GM18507 (cell line): ENCODE measurements at places on chromosomes 7 and 10.

DNA sequence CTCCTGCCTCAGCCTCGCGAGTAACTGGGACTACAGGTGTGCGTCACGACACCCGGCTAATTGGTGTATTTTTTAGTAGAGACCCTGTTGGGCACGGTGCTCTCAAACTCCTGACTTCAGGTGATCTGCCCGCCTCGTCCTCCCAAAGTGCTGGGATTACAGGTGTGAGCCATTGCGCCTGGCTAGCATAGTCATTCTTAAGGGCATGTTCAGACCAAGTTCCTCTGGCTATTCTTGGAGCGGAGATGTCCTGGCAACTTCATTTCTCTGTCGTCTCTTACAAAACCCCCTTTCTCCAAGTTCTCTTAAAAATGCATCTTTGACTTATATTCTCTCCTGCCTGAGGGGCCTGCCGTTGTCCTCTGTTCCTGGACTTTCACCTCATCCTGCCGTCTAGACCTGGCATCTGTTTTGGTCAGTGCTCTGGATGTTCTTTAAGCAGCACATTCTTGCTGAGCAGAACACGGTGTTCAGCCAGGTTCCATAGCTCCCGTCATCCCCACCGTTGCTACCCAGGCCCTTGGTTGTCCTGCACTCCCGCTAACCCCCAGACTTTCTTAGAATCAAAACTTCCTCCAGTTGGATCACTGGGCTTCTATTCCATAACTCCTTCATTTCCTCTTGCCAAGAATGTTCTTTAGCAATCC, 509.9 kb upstream of the GALNT17 start:
- DNase-seq = no peak

- DNase-seq = no peak
These were observed 6.2 kb upstream of the TSPAN15 start for GRCh38 chr10:69445041-69445440.

GRCh38 chr10:119377451-119377957, 165.0 kb downstream of the RGS10 start:
- DNase-seq = no peak

DNA sequence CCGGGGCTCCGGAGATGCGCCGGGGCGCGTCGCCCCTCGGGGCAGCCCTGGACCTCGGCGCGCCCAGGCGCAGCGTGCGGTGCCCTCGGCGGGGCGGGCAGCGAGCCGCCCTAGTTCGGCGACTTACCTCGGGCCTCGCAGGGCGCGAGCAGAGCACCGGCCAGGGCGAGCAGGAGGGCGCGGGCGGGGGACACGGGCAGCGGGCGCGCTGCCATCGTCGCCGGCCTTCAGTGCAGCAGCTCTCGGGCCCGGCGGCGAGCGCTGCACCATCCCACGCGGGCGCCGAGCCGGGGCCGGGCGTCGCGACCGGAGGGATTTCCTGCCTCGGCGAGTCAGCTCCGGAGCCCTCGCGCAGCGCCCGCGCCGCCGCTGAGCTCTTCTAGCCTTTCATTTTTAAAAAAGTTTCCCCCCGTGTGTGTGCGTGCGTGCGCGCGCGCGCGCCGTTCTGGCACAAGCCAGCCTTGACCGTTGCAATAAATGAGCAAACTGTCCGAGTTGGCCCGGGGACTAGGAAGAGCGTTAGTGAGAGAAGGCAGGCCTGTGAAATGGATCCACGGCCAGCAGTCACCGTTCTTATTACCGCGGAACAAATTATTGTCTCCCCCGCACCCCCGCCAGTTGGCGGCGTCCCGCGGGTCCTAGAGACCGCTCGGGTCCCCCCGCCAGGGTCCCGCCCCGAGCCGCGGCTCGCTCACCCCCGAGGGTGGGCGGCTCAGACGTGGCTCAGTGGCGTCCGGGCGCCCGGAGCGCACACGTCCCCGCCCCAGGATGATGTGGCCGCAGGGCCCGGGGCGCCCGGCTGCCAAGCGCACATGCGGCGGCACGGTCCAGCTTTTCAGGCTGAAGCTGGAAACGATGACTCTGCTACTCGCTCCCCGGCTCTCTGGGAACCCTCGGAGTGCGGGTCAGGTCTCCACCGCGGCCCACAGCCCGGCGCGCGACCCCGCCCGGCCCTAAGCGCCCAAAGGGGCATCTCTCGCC, at the start of gene ADAM12:
Gene ADAM12 (minus strand): TSS at position 547 of the 981 bp plus-strand sequence. CDS start 332 bp downstream, at position 215.
- no peak for DNase-seq

DNA sequence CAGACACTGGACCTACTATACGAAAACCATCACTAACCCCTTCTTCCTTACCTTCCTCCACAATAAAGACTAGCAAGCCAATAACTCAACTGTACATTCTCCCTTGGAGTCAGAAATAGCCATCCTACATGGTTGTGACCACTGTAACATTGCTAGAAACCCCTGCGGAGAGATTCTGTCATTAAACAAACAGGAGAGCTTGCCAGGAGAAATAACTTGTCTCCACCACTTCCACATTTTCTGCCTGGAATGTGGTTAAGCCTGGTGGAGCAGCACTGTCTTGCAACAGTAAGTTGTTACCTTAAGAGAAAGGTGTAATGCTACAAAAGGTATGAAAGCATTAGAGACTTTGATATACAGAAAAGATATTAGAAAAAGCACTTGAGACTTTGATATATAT, 45.8 kb downstream of the THSD7A start:
- DNase-seq = no peak

DNA sequence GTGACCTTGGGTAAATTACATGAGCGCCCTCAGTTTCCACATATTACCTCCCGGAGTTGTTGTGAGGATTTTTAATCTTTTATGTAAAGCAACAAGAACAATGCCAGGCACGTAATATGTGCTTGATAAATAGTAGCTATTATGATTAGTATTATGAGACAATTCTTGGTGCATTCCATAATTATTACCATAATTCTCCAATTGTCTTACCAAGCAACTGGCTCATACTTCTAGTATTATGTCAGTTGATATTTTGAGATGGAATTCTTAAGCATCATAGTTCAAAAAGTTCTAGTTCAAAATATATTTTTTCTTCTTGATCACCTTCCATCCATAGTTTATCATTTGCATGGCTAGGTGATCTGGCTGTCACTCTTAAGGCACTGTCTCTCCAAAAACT, 259.0 kb downstream of the BBS9 start:
- no peak for DNase-seq

DNA sequence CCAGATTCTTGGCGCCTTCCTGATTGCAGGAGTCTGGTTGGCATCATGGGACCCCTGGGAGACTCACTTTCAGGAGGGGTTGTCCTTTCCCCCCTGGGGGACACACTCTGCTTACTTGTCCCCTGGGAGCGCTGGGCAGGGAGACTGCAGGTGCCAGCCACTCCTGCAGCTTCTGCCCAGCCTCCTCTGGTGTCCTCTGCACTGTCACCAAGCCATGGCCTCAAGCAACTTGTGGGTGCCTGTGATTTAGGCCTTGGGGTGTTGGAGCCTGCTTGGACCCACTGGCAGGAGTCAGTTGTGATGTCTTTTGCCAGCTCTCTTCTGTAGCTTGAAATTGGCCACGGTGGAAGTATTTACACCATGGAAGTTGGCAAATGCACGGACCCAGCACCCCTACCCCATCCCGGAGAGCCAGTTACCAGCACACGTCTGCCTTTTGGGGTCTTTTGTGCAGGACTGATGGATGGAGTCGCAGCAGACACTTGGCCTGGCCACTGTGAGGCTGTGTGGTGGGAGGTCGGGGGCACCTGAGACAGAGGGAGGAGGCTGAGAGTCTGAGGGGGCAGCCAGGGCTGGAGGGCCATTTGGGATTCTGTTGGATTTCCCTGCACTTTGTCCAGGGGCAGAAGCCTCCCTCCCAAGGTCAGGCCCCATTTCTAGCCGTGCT, 104.7 kb downstream of the LHPP start:
- no peak for DNase-seq

DNA sequence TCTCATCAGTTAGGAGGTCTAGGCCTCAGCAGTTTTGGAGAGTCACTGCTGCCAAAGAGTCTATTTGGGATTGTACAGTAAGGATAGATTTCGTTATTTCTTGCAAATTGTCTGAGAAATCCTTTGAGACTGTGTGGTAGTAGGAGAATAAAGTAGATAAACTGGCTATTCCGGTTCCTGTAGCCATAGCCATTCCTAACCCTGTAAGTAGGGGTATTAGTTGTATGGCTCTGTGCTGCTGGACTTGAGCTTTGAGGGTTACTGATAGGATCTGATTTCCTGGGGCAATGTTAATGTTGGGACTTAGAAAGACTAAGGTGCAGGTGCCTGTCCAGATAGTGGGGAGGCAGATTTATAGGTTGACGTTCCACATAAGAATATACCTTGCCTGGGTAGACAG, 36.1 kb upstream of the ZNF138 start:
- DNase-seq = no peak

- DNase-seq = no peak
These were observed 23.3 kb upstream of the PDGFA start for GRCh38 chr7:542713-543500.

DNA sequence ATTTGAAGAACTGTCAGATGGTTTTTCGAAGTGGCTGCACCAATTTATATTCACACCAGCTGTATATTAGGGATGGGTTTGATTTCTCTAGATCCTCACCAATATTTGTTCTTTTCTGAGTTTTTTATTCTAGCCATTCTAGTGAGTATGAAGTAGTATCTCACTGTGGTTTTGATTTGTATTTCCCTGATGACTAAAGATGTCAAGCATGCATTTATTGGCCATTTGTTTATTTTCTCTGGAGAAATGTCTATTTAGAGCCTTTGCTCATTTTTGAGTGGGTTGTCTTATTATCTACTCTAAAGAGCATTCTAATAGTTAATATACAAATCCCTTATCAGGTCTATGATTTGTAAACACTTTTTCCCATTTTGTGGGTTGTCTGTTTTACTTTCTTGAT, 123.9 kb downstream of the PCLO start:
- no peak for DNase-seq

GRCh38 chr7:91299952-91300775, 35.9 kb downstream of the FZD1 start:
- DNase-seq = no peak

GRCh38 chr10:102484021-102484420, 18.5 kb downstream of the ACTR1A start:
- DNase-seq = no peak

DNA sequence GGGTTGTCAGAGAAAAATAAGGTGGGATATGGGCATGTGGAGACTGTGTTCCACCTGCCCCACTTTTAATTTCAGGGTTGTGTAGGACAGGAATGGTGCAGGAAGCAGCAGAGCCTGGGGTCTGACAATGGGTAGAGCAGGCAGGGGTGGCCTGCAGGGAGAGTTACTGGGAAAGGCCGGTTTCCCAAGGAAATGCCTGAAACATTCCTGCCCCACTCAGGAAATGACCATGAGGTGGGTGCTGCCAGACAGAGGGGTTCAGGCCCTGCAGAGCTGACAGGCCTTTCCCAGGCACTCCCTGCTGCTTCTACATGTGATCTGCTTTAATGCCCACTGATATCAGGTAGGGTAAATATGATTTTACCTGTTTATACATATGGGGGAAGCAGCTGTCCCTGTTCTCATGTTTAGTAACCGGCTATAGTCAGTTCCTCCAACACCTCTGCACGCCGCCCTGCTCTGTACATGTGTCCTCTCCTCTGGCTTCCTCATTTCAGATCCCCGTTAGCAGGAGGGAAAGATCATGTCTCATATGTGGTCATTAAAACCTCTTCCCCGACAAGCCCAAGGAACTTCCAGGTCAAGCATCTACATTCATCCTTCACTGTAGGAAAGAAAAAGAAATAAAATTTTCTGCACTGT, 118.6 kb upstream of the PRSS58 start:
- no peak for DNase-seq

DNA sequence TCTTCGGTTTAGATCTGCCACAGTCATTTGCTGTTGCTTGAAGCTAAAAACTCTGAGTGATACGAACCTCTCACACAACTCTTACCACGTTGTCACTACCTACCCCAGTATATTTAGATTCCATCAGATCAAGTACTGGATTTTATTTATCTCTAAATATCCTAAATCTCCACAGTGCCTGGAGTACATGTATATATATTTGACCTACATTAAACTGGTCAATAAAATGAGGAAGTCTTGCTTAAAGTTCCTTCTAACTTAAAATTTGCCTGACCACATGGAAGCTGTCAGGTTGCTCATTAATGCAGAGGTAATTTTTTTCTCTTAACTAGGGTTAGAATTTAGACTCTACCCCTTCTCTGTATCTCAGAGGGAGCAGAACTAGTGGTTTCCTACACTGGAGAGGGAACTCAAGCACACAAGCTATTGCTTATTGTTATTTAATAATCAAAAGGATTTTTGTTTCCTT, 3.1 kb upstream of the MACC1 start:
- no peak for DNase-seq

GRCh38 chr10:63313066-63313717, 152.6 kb downstream of the JMJD1C start:
- no peak for DNase-seq

GRCh38 chr7:5382281-5382892, 41.2 kb downstream of the TNRC18 start:
- no peak for DNase-seq

- no peak for DNase-seq
These were observed 15.4 kb downstream of the TAS2R41 start for GRCh38 chr7:143492799-143493739.

DNA sequence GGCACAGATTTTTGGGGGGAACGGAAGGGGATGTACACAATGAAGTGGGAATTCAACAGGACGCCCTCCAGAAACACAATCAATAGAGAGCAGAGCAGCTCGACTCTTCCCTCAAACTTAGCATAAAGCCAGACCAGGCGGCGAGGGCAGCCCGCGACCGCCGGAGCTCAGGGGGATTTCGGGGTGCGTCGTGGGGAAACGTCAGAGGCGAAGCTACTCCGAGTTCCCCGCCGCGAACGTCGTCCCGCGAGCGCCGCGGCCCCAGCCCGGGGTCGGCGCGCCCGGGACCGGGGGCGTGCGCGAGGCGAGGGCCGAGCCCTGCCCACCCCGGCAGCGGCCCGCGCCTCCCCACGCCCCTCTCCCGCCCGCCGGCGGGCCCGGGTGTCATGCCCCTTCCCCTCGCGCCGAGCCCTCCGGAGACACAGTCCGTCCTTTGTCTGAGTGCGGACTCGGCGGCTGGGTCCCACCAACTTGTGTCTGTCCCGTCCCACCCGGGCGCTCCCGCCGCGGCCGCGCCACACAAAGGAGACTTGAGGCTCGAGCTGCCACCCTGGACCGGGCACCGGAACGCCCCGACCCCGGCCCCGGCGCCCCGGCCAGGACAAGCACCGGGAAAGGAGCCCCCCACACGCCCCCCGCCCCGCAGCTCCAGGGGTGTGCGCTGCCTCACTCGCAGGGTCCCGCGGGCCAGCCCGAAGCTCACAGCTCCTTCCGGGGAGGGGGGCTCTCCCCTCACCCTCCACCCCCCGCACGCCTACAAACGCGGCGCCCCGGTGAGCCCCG, 634 bp downstream of the EZH2 start:
- no peak for DNase-seq

- DNase-seq = no peak
These were observed 310.6 kb downstream of the HDAC9 start for GRCh38 chr7:18806177-18806576.

- no peak for DNase-seq
These were observed 314.1 kb downstream of the WDR37 start for GRCh38 chr10:1370298-1370697.

GRCh38 chr10:30094601-30095000, 35.2 kb upstream of the JCAD start:
- DNase-seq = no peak

- no peak for DNase-seq
These were observed 539 bp upstream of the MKLN1 start for GRCh38 chr7:131327049-131327625.

GRCh38 chr7:155257482-155258225, 40.0 kb upstream of the INSIG1 start:
- DNase-seq = no peak
